ENCODE measurements at places on chromosomes 13 and 19. TPM values are rescaled to one million over a fixed set of nuclear protein-coding genes. Genes with fewer than 3 reads are reported as not detected.

- peak; percentile 5 for DNase-seq
Observed at GRCh38 chr13:30577401-30577852, 40.3 kb upstream of the USPL1 start.

- no peak for DNase-seq
Observed at GRCh38 chr13:30443957-30444404, 21.7 kb downstream of the UBE2L5 start.

- peak; percentile 45 for DNase-seq
Observed at GRCh38 chr13:49627831-49628652, at the start of gene ARL11. TSS of gene ARL11 (plus strand) at chr13:49628507. CDS start at chr13:49630448, 1,941 bp downstream.

Gene ANGPTL4
- polyA plus RNA-seq: not detected

DNA sequence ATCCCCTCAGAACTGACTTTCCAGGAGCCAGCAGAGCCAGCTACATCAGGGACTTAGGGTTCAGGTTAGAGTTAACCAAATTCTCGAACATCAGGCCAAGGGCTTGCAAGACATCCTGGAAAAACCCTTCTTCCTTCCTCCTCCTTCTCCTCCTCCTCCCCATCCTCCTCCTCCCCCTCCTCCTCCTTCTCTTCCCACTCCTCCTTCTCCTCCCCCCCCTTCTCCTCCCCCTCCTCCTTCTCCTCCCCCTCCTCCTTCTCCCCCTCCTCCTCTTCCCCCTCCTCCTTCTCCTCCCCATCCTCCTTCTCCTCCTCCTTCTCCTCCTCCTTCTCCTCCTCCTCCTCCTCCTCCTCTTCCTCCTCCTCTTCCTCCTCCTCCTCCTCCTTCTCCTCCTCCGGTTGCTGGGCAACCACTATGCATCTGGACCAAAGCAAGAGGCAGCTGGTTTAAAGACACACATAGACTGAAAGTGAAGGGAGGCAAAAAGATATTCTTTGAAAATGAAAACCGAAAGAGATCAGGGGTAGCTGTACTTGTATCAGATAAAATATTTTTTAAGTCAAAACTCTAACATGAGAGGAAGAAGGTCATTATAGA is 5.9 kb upstream of the CCL25 start:
- no peak for DNase-seq

Gene POU2F2
- polyA plus RNA-seq: 2.4 TPM

GRCh38 chr13:86591862-86592261 is 792.6 kb upstream of the SLITRK6 start:
- no peak for DNase-seq

Gene IFI30
- polyA plus RNA-seq: 5.4 TPM

Gene SMAD9
- 0.03 TPM for polyA plus RNA-seq

DNA sequence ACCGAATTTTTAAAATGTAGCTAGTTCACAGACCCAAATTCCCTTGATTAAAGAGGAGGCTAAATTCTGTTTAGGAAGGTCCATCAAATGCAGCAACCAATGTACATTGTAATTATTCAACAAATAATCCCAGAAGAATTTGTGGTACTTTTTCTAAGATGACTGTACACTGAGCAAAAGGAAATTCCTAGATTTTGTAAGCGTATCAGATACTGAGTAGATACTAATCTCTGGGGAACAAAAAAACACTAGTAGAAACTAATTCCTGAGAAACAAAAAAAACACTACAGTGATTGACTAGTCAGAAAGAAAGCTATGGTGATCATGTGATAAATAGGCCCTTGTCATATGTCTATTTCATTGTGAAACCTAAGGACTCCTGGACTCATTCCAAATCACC is 246.1 kb downstream of the PCDH17 start:
- no peak for DNase-seq

- no peak for DNase-seq
Observed at GRCh38 chr13:28754698-28755545, 36.2 kb upstream of the SLC46A3 start.

Gene CEACAM8
- not detected for polyA plus RNA-seq

Gene LGALS7B
- polyA plus RNA-seq: not detected

DNA sequence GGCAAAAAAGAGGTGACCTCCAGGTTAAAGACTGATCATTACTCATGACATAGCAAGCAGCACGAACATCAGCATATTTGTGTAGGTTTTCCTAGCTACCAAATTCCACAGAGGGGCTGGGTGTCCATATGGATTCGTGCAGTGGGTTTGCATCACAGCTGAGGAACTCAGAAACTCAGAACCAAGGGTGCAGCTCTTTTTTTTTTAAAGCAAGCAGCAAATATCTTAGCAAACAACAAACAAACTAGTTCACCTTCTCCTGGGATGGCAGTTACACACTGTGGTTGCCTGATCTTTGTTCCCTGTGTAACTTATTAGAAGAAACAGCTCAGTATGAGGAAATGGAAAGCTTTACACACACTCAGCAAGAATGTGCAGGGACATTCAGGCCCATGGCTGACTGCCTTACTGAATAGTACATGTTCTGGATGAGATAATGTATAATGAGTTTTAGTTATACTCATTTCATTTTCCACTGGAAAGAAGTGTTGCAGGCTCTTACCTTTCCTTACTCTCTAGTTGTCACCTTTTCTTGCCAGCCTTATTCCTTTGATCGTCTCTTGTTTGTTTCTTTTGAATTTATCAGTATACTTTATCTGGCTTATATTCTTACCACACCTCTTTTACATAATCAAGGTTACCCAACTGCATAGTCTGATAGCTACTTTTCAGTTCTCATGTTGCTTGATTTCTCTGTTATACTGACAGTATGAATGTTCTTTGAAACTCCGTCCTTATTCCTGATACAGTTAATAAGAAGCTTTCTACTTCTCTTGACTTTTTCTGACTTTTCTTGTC is 4.3 kb downstream of the NDFIP2 start:
- DNase-seq: no peak

Gene CYSLTR2
- 0.60 TPM for polyA plus RNA-seq

Gene GGN
- not detected for polyA plus RNA-seq

GRCh38 chr19:49335784-49336481 is 727 bp downstream of the CD37 start:
- no peak for DNase-seq

DNA sequence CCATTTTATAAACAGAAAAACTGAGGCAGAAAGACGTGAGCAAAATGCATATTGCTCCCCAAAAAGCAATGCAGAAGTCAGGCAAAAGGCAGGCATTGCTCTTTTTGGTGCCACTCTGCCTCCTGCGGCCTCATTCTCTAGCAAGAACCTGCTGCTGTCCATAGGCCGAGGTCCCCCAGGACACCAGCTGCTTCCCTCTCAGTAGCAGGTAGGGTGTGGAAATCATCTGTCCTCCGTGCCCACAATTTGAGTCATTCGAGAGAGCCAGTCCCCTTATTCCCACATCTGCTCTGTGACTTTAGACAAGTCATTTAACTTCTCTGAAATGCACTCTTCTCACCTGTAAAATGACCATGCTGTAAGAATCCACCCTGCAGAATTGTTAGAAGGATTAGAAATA is 50.0 kb downstream of the TNFRSF19 start:
- no peak for DNase-seq

DNA sequence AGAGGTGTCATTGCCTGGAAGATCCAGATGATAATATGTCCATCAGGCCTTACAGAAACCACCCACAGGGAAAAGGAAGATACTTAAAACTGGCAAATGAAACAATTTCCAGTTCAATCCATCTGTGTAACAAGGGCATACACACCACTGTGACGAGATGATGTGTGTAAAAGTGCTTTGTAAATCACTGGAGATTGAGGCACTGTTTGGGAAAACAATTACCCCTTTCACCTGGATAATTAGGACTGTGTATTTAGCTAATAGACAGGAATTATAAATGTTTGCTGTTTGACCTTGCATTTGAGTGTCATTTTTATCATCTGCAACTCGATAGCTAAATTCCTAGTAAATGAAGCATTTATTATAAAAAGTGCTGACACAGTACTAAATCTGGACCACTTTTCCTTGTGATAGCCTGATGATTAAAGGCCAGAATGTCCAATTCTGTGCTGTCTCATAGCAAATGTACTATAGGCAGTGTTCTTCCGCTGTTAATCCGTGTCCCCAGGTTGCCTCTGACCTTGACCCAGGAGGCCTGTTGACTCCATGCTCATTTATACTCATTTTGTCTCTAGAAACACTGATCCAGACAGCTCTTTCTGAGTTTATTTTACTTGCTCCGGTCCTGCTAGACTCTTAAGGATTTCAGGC is 105.8 kb downstream of the LACC1 start:
- DNase-seq: no peak

DNA sequence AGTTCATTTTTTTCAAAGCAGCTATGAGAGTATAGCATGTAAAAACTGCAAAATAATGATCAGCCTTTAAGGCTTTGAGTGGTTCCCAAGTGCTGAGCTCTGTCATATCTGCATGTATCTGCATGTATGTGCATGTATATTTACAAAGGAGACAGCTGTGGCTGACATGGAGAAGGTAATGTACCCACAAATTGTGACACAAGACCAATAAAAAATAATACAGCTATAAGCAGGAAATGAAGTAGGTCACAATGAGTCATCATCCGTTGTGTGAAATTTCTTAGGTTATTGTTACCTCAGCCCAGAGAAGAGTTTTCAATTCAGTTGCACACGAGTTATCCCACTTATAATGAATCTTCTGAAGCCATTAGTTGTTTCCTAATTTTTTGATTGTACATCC is 60.9 kb upstream of the MED4 start:
- peak; percentile 79 for DNase-seq

GRCh38 chr13:21395953-21396352 is 63.1 kb downstream of the ZDHHC20 start:
- DNase-seq: peak; percentile 64

- DNase-seq: peak; percentile 21
Observed at GRCh38 chr19:45075301-45076028, 813 bp downstream of the ZNF296 start.

- peak; percentile 28 for DNase-seq
Observed at GRCh38 chr13:36420437-36420891, 11.8 kb upstream of the CCNA1 start.

DNA sequence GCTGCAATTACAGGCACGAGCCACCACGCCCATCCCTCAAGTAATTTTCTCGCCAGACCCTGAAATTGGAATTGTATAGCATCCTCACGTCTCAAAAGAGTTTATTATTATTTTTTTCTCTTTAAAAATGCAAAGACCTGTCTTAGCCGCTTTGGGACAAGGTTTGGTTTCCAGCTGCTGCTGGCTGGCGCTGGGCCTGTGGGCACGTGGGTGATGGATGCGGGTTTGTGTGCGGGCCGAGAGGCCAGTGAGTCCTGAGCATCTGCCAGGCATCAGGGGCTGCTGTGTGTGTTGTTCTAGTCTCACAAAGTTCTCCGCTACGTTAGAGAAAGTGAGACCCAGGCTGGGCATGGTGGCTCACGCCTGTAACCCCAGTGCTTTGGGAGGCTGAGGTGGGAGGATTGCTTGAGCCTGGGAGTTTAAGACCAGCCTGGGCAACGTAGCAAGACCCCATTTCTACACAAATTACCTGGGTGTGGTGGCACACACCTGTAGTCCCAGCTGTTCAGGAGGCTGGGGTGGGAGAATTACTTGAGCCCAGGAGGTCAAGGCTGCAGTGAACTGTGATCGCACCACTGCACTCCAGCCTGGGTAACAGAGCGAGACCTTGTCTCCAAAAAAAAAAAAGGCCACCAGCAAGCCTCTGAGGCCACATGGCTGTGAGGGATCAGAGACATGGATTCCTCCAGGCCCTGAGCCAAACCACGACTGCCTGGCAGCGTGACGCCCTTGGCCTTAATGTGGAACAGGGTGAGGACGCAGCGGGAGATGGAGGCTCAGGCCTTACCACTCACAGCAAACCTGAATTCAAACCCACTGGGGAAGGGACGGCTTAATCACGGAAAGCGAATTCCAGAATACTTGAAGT is 4.7 kb upstream of the TMPRSS9 start:
- no peak for DNase-seq

Gene OR10H3
- not detected for polyA plus RNA-seq

Gene ADAT3
- 1.9 TPM for polyA plus RNA-seq

DNA sequence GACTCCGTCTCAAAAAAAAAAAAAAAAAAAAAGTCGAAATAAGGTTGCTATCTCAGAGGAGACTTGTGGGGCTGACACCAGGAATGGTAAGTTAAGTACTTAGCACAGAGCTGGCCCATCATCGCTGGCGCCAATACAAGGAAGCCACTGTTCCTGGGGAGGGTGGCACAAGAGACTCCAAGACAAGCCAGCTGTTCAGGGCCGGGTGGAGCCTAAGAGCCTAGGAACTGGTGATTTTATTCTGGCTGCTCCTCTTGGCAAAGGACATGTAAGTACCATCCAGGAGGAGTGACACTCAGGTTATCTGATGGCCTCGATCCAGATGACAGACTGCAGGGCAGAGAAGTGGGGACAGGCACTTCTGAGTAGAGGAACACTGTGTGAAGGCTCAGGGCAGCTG is 3.8 kb downstream of the ELOF1 start:
- no peak for DNase-seq

GRCh38 chr19:1173159-1173844 is 766 bp downstream of the SBNO2 start:
- DNase-seq: no peak

DNA sequence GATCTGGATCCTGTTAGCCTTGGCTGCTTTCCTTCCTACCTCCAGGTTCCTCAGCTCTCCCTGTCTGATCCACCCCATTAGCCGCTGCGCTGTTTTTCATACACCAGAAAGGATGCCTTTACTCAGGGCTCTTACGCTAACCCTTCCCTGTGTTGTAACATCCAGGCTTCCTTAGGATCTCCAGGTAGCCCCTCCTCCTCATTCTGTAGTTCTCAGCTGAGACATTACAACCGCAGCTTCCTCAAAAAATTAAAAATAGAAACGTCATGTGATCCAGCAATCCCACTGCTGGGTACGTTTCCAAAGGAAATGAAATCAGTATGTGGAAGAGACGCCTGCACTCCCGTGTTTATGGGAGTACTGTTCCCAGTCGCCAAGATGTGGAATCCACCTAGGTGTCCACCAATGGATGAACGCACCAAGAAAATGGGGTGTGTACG is 18.4 kb upstream of the MYADM start:
- DNase-seq: no peak

GRCh38 chr13:68145852-68146251 is 915.7 kb upstream of the PCDH9 start:
- DNase-seq: no peak

GRCh38 chr19:15289673-15290072 is 42.7 kb downstream of the BRD4 start:
- no peak for DNase-seq

- DNase-seq: no peak
Observed at GRCh38 chr19:51450730-51451307, 7.4 kb downstream of the SIGLEC8 start.

Gene CPB2
- polyA plus RNA-seq: not detected

- peak; percentile 55 for DNase-seq
Observed at GRCh38 chr19:29724102-29724641, 9.1 kb upstream of the C19orf12 start.

- DNase-seq: no peak
Observed at GRCh38 chr13:20499986-20500385, 25.7 kb downstream of the CRYL1 start.

DNA sequence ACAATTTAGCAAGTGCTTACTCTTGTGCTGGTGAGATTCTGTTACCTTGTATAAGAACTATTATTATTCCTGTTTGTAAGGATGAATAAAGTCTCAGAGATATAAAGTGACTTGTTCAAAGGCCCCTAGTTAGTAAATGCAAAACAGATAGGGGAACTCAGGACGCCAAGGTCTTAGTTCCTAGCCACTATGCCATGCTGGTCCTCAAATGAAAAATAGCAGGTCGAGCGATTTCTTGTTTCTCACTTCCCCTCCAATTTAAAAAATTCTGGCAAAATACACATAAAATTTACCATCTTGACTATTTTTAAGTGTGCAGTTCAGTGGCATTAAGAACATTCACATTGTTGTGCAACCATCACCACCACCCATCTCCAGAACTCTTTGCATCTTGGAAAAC is 1.1 kb downstream of the TECR start:
- DNase-seq: no peak

Gene U2AF2
- 8.1 TPM for polyA plus RNA-seq

Data from naive thymus-derived CD8-positive, alpha-beta T cell (primary cell).